Endothelial cell of umbilical vein (primary cell): ENCODE measurements at places on chromosomes 1 and 21. TPM values are rescaled to one million over a fixed set of nuclear protein-coding genes. Genes with fewer than 3 reads are reported as not detected.
A peak's percentile ranks its signal among the peaks of the same experiment; 100 is the strongest.

DNA sequence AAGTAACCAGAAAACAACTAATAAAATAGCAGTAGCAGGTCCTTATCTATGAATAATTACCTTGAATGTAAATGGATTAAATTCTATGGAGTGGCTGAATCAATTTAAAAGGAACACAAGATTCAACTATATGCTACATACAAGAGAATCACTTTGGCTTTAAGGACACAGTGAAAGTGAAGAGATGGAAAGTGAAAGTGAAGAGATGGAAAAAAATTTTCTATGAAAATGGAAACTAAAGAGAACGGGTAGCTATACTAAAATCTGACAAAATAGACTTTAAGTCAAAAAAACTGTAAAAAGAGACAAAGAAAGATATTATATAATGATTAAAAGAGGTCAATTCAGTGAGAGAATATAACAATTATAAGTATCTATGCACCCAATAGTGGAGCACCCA is 54.7 kb downstream of the C1orf185 start:
- H3K4me3 ChIP-seq, result no peak overlapping the region
- H3K27ac ChIP-seq, result no peak overlapping the region
- H3K36me3 ChIP-seq, result no peaks in the 10 kb centered on the region

RGS4 gene
- 54.9 and 59.3 TPM in 2 replicates for total RNA-seq

GRCh38 chr1:32204943-32205361 is 519 bp upstream of the IQCC start:
- no peak overlapping the region for H3K27ac ChIP-seq
- no peaks in the 10 kb centered on the region for H3K27me3 ChIP-seq
- DNase-seq, result no peak
- peaks cover 27% of the 10 kb centered on the region for H3K4me1 ChIP-seq

SYCP1 gene
- total RNA-seq, result not detected in 2 replicates

RNU1-3 gene
- 1,319 and 2,019 TPM in 2 replicates for total RNA-seq

- no peak overlapping the region for H3K4me3 ChIP-seq
- peaks cover 16% of the 10 kb centered on the region for H3K27me3 ChIP-seq
- DNase-seq, result no peak
- no peaks in the 10 kb centered on the region for H3K4me1 ChIP-seq
- no peak overlapping the region for H3K27ac ChIP-seq
- H3K36me3 ChIP-seq, result no peaks in the 10 kb centered on the region
Measured at GRCh38 chr1:181062836-181063428, 25.6 kb upstream of the IER5 start.

DNA sequence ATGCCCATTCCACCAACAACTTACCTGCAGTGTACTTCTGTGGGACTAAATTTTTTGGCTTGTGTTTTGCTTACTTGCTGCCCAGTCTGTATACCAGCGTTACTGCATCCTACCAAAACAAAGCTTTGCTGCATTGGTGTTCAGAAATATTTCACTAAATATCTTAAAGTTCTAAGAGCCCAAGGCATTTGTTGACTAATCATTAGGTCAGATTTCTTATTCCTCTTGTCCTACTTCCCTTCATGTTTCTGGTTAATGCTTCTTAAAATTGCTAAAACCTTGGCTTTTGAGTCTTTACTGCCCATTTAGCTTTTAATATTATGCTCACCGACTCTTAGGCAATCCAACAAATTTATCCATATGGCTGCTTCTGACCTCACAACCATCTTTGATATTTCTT is 161.8 kb downstream of the DPYD start:
- no peak overlapping the region for H3K27ac ChIP-seq
- H3K4me1 ChIP-seq, result no peaks in the 10 kb centered on the region
- no peaks in the 10 kb centered on the region for H3K27me3 ChIP-seq
- DNase-seq, result no peak
- H3K36me3 ChIP-seq, result no peaks in the 10 kb centered on the region
- no peak overlapping the region for H3K4me3 ChIP-seq

GRCh38 chr21:37665230-37666024 is 250.8 kb downstream of the KCNJ6 start:
- H3K27ac ChIP-seq, result peak overlapping the region; percentile 58
- no peaks in the 10 kb centered on the region for H3K27me3 ChIP-seq
- H3K4me3 ChIP-seq, result no peak overlapping the region
- no peaks in the 10 kb centered on the region for H3K36me3 ChIP-seq

- no peak for DNase-seq
- no peak overlapping the region for H3K4me3 ChIP-seq
- H3K27ac ChIP-seq, result no peak overlapping the region
- H3K27me3 ChIP-seq, result no peaks in the 10 kb centered on the region
- H3K4me1 ChIP-seq, result no peaks in the 10 kb centered on the region
Measured at GRCh38 chr1:168387781-168388760, 107.4 kb downstream of the TBX19 start.

PRR9 gene
- total RNA-seq, result not detected in 2 replicates

VWA5B1 gene
- total RNA-seq, result not detected in 2 replicates

GRCh38 chr1:28078680-28079626 is 9.5 kb downstream of the EYA3 start:
- DNase-seq, result peak; percentile 78
- no peak overlapping the region for H3K27ac ChIP-seq
- H3K27me3 ChIP-seq, result no peaks in the 10 kb centered on the region
- peaks cover 4% of the 10 kb centered on the region for H3K36me3 ChIP-seq
- no peak overlapping the region for H3K4me3 ChIP-seq
- H3K4me1 ChIP-seq, result peaks cover 3% of the 10 kb centered on the region

REN gene
- not detected in 2 replicates for total RNA-seq

DNA sequence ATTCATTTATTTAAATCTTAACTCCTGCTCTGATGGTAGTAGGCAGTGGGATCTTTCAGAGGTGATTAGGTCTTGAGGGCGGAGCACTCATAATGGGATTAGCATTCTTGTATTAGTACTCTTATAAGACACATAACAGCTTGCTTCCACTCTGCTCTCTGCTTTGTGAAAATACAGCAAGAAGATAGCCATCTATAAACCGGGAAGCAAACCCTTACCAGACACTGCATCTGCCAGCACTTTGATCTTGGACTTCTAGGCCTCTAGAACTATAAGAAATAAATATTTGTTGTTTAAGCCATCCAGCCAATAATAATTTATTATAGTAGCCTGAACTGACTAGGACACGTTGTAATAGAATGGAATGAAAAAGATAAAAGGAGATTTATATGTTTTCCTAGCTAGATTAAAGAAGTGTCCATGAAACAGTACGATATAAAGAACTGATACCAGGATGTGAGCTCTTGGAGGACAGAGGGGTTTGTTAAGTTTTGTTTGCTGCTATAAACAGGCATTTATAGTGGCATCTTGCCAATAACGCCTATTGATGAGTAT is 869.9 kb downstream of the MRPL39 start:
- H3K27ac ChIP-seq, result no peak overlapping the region
- no peaks in the 10 kb centered on the region for H3K36me3 ChIP-seq
- no peaks in the 10 kb centered on the region for H3K27me3 ChIP-seq
- no peak overlapping the region for H3K4me3 ChIP-seq
- H3K4me1 ChIP-seq, result no peaks in the 10 kb centered on the region

DSCAM gene
- total RNA-seq, result not detected in 2 replicates

DNA sequence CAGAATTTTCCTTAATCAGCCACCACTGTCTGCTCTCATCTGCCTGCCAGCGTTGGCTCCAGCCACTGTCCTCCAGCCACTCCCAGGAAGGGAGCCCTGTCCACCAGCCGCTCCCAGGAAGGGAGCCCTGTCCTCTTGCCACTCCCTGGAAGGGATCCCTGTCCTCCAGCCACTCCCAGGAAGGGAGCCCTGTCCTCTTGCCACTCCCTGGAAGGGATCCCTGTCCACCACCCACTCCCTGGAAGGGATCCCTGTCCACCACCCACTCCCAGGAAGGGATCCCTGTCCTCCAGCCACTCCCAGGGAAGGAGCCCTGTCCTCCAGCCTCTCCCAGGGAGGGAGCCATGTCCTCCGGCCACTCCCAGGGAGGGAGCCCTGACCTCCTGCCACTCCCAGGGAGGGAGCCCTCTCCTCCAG is 726.5 kb downstream of the PTPRU start:
- no peaks in the 10 kb centered on the region for H3K27me3 ChIP-seq
- no peaks in the 10 kb centered on the region for H3K4me1 ChIP-seq
- no peak overlapping the region for H3K4me3 ChIP-seq
- no peak for DNase-seq
- H3K27ac ChIP-seq, result no peak overlapping the region
